ENCODE measurements at places on chromosomes 13 and 19.

DNA sequence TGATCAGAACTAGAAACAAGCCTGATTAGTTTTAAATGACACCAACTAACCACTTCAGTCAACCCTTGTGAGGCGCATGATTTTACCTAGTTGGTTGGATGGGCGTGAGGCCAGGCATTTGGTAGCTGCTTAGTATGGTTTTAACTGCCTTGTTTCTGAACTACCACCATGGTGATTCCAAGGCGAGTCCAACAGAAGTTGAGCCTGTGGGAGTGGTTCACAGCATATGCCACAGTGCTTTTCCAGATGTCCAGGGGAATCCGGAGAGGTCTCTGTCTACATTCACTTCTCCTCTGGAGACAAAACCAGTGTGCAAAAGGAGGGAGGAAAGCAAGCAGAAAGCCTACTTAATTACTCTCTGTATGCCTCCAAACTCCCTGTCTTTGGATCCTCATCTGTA lies 524.1 kb downstream of the GPC6 start:
- no peak for DNase-seq

DNA sequence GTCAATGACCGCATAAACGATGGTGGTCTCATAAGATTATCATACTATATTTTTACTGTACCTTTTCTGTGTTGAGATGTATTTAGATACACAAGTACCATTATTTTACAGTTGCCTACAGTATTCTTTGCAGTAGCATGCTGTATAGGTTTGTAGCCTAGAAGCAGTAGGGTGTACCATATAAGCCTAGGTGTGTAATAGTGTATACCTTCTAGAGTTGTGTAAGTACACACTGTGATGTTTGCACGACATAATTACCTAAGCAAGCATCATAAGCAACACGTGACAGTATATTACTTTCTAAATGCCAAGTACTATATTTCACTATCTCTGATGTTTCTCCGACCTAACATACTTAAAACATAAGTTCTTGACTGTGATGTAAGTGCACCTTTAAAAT lies 2.7 kb downstream of the LPAR6 start:
- DNase-seq: no peak

- no peak for DNase-seq
Measured at GRCh38 chr19:36103842-36104552, 6.9 kb upstream of the OVOL3 start.

GRCh38 chr19:51372649-51373504 lies at the start of gene NKG7:
Gene NKG7, minus strand, starts transcription at chr19:51372654. Its CDS starts 119 bp downstream, at chr19:51372535.
- DNase-seq: peak; percentile 95

DNA sequence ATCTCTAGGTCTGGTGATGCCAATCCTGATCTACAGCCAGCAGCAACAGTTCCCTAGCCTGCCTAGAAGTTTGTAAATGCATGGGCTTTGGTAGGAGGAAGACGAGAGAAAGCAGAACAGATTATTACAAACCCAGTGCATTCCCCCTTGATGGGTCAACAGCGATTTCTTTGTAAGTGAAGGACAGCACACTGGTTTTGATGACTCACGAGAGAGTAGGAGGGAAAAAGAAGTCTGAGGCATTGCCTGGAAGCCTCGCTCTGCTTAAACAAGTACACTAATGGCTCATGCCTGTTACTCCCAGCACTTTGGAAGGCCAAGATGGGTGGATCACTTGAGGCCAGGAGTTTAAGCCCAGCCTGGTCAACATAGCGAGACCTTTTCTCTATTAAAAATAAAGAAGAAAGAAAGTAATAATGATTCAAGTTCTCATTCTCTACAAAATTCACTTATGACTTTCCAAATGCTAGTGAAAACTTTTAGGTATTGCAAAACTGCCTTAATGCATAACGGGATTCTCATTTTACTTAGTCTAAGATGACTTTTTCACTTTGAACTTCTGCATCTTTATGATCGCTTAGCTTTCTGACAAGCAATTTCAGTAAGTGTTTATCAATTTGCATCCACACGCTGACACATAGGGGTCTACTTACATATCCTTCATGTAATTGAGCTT lies 47.7 kb upstream of the USPL1 start:
- no peak for DNase-seq

- DNase-seq: no peak
Measured at GRCh38 chr13:96252903-96253302, 163.0 kb downstream of the HS6ST3 start.

- no peak for DNase-seq
Measured at GRCh38 chr19:954672-955494, 29.0 kb downstream of the ARID3A start.

DNA sequence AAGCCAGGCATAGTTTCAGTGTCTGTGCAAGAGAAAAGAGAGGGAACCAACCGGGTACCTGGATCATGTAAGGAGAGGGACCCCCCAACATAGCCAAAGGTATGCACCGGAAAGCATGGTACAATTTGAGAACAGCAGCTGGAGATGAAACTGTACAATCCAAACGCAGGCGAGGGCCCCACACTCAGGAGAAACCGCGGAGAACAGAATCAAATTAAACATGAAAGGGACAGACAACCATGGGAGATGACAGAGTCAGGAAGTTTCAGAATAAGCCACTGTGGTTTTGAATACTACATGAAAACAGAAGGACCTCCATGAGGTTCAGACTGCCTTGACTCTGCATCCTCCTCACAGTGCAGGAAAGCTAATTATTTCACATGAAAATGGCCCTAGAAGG lies 62.9 kb upstream of the SPATA13 start:
- peak; percentile 34 for DNase-seq

- no peak for DNase-seq
Measured at GRCh38 chr13:31394506-31394905, 194.7 kb downstream of the B3GLCT start.

DNA sequence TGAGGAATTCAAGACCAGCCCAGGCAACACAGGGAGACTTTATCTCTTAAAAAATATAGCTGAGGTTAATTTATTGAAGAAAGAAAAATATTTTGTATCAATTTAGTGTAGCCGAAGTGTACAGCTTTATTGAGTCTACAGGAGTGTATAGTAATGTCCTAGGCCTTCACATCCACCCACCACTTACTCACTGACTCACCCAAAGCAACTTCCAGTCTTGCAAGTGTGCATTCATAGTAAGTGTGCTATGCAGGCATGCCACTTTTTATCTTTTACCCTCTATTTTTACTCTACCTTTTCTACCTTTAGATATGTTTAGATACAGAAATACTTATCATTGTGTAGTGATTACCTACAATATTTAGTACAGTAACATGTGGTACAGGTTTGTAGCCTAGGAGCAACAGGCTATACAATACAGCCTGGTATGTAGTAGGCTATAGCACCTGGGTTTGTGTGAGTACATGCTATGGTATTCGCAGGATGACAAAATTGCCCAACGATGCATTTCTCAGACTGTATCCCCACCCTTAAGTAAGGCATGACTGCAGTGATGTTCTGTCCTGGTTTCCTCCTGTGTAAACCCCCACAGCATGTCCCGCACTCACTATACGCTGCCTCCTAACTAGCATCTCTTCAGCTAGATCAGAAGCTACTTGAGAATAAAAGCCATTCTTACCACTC lies 15.3 kb upstream of the ATP12A start:
- DNase-seq: no peak

GRCh38 chr13:37598597-37598996 lies at the start of gene POSTN:
Gene POSTN, minus strand, starts transcription at chr13:37598768. Its CDS starts 42 bp downstream, at chr13:37598726.
- DNase-seq: no peak

- DNase-seq: peak; percentile 20
Measured at GRCh38 chr19:2045501-2046045, 5.5 kb downstream of the MKNK2 start.

- DNase-seq: no peak
Measured at GRCh38 chr19:44623080-44623479, 9.7 kb downstream of the IGSF23 start.

GRCh38 chr19:55352549-55353145 lies 1.9 kb downstream of the COX6B2 start:
- no peak for DNase-seq

- no peak for DNase-seq
Measured at GRCh38 chr19:19457671-19458070, 52.2 kb downstream of the GATAD2A start.

DNA sequence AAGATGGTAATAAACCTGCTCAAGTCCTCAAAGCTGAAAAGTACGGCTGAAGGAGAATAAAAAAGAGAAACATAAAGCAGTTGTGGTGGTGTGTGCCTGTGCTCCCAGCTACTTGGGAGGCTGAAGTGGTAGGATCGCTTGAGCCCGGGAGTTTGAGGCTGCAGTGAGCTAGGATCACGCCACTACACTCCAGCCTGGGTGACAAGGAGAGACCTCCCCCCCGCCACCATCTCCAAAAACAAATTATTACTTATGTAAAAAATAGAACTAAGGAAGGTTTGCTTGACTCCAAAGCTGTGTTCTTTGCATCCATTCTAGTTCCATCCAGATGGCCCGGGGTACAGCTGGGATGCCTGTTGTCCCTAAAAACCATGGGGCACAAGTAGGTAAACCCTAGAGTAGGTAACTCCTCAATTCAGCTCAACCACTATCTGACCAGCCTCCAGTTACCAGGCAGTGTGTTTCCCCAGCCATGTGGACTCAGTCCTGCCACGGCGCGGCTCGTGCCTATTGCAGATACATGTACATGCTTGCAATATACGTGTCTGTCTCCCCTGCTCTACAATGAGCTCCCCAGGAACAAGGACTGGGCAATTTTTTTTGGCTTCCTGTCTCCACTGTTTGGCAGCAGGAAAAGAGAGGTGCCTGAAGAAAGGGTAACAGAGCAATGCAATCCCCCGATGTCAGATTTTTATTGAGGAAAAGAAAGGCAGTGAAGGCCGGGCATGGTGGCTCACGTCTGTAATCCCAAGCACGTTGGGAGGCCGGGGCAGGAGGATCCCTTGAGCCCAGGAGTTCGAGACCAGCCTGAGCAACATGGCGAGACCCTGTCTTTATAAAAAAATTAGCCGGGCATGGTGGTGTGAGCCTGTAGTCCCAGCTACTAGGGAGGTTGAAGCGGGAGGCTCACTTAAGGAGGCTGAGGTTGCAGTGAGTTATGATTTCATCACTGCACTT lies 101.3 kb downstream of the GNG7 start:
- DNase-seq: no peak

GRCh38 chr13:20796791-20797508 lies 23.2 kb upstream of the EEF1AKMT1 start:
- DNase-seq: no peak

GRCh38 chr19:7970716-7971448 lies 27.4 kb upstream of the TIMM44 start:
- DNase-seq: peak; percentile 38
